ENCODE measurements at places on chromosomes 7 and 10.

DNA sequence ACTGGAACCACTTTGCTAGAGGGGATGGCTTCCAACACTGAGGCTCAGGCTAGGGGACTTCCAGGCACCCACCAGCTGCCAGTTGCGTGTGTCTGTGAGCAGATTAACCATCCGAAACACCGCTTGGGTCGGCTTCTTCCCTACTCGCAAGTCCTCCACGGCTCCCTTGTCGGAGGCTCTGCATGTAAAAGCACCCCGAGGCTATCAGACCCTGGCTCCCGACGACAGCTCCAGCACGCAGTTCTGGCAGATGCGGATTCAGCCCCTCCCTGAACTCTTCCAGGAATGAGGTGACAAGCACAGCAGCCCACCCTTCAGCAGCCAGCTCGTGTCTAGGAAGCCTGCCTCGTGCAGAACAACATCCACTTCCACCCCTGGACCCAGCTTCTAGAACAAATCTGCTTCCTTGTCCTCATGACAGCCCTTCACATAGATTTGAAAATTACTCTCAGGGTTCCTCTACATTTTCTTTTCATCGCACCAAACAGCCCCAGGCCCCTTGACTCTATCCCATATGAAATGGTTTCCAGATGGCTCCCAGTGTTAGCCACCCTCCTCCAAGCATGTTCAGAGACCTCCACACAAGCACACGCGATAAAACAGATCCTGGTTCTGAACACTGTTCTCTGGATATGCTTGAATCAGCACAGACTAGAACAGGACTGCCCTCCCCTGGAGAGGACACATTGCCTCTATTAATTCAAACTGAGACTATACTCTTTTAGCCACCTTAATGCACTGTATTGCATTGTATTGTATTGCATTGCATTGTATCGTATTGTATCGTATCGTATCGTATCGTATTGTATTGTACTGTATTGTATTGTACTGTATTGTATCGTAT is 44.6 kb downstream of the SLIT1 start:
- DNase-seq, result no peak

DNA sequence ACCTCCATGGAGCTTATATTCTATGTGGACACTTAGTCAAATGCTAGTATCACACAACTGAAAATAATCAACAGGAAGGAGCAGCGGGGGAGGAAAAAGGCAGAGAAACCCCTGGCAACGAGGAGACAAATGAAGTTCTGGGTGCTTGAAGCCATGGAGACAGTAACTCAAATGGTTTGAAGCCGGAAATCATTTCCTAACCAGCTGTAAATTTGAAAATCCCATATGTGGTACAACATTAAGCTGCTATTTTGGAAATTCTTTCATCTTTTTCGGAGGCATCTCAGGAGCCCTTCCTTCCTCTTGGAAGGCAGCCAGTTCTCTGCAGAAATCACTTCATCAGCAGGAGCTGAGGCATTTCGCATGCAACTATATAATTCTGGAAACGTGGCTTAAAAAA is 91.4 kb downstream of the PPP1R3C start:
- DNase-seq, result no peak

GRCh38 chr10:118725886-118726500 is 28.8 kb downstream of the CACUL1 start:
- DNase-seq, result no peak

DNA sequence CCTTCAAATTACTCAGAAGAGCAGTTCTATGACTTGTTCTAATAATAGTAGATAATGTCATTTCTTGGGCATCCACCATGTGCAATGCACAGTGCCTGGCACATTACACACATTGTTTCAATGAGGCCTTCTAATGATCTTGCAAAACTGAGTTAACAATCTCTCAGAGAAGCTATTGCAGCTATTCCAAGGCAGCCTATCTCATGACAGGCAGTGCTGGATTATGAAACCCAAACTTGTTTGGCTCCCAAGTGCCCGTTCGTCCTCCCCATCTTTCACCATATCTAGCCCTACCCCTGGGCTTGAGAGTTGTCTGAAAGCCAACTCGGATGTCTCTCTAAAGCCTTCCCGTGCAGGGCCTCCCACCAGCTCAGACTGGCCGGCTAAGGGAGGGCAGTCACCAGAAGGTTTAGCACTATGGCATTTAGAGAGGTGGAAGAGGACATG is 405.1 kb downstream of the PLXNA4 start:
- DNase-seq, result no peak
